SK-MEL-5 (cell line): ENCODE measurements at places on chromosomes 12 and 14. TPM values are rescaled to one million over a fixed set of nuclear protein-coding genes. Genes with fewer than 3 reads are reported as not detected.

Gene TCL1B
- total RNA-seq: not detected in 2 replicates

DNA sequence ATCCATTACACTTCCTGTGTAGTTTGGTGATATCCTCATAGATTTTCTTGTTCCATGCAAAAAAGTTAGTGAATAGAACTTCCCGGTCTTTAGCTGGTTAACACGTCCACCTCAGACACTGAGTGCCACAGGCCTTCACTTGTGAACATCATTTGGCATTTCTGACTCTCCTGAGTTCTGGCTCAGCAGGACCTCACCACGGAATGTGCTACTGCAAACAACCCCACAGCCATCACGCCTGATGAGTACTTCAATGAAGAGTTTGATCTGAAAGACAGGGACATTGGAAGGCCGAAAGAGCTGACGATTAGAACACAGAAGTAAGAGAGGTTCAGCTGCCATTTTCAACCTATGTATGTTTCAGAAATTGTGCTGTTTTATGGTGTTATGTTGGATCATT lies 20.0 kb downstream of the C12orf76 start:
- DNase-seq: no peak

- no peak for DNase-seq
These were observed 21.8 kb upstream of the LRP1-AS start for GRCh38 chr12:57169046-57169795.

DNA sequence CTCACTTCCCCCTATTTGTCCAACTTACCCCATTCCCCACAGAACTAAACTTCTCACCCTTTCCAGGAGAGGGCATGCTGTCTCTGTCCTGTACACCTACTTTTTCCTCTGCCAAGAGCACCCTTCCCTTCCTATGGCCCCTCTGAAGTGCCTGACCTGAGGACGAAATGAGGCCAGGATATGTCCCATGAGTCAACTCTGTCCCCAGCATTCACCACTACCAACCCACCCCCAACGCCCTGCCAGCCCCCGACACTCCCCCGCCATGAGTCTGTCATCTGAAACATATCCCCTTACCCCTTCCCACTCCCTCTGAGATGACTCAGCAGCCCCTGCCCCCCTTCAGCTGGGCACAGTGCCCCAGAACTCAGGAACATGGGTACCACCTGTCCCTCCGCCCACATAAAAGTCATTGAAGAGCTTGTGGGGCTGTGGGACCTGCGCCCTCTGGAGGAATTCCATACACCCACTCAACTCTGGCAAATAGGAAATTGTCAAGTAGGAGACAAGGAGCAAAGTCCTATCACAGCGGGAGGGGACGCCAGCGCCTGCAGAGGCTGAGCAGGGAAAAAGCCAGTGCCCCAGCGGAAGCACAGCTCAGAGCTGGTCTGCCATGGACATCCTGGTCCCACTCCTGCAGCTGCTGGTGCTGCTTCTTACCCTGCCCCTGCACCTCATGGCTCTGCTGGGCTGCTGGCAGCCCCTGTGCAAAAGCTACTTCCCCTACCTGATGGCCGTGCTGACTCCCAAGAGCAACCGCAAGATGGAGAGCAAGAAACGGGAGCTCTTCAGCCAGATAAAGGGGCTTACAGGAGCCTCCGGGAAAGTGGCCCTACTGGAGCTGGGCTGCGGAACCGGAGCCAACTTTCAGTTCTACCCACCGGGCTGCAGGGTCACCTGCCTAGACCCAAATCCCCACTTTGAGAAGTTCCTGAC lies 26.3 kb downstream of the ITGA7 start:
- DNase-seq: peak; percentile 83

DNA sequence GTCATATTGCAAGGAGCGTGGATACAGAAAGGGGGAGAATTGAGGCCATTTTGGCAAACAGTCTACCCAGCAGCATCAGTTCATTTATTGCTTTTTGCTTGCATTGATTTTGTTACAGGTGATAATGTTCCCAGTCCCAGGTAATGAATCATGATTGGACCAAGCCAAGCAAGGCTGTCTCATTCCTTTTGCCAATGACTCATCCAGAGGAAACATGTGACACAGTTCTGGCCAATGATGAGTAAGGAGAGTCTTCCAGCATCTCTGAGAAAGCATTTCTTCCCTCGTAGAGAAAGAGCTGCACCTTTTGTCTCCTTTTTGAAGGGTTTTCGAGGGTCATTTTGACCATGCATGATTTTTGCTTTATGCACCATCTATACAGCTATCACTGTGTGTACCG lies 68.2 kb downstream of the SLC15A4 start:
- DNase-seq: no peak

Gene ANKRD52
- 13.5 and 14.7 TPM in 2 replicates for total RNA-seq

Gene CEP290
- total RNA-seq: 9.4 and 12.9 TPM in 2 replicates

GRCh38 chr12:102756530-102756929 lies 160.5 kb downstream of the PAH start:
- DNase-seq: no peak

Gene KRT86
- total RNA-seq: not detected in 2 replicates

GRCh38 chr12:56110571-56110970 lies 5.9 kb upstream of the RPL41 start:
- no peak for DNase-seq

DNA sequence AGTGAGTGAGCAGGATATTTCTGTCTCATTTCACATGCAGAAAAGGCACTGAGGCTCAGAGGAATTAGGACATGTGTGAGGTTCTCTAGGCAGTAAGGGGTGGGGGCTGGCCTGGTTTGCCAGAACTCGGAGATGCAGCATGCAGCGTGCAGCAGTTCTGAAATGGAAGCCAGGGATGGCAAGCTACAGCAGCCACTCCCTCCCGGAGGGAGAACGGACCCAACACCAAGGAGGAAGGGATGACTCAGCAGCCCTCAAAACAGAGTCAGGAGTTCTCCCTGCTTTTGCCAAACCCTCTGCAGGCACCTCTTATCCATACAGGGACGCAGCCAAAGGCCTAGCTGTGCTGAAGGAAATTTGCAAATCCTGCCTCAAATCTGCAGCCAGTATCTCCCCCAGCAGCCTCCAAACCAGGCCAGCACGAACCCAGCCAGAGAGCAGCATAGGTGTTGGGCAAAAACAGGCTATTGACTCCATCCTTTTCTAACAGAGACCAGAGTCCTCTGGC lies 10.3 kb upstream of the SERPINA3 start:
- no peak for DNase-seq

Gene TUBA1C
- total RNA-seq: 315 and 342 TPM in 2 replicates

DNA sequence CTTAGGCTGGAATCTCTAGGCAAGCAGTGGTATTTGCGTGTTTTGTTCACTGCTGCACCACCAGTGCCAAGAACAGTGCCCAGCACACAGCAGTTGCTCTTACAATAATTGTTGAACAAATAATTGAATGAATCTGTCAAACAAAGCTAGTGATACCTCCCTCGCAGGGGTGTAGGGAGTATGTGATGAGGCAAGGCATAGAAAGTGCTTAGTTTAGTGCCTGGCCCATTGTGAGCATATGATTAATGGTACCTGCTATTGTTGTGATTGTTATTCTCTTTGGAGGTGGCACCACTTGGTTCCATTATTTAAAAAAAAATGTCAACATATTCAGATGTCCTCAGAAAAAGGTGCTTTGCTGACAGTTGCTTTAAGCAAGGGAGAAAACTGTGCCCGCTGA lies 210.1 kb upstream of the TBX3 start:
- no peak for DNase-seq

GRCh38 chr12:78483767-78484315 lies 380.7 kb upstream of the SYT1 start:
- no peak for DNase-seq

- DNase-seq: peak; percentile 22
These were observed 455.3 kb upstream of the ATP2B1 start for GRCh38 chr12:90163975-90164374.

- no peak for DNase-seq
These were observed 48.4 kb downstream of the TSPAN11 start for GRCh38 chr12:30974746-30975500.

Gene DCAF5
- total RNA-seq: 13.6 and 18.4 TPM in 2 replicates

DNA sequence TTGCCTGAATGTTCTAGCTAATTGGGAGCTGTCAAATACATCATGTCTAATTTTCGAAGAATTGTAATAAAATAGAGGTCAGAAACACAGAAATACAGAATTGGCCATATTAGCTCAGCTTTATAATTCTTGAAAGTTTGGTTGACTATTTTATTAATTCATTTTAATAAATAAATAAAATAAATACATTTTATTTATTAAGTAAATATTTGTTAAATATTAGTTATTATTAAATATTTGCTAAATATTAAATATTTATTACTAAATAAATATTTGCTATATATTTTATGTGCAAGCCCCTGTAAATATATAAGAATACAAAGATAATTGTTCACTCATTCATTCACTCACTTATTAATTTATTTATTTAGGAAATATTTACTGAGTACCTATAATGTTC lies 231.3 kb downstream of the SSPN start:
- DNase-seq: no peak

- no peak for DNase-seq
These were observed 1.9 kb downstream of the PTPN21 start for GRCh38 chr14:88552876-88553275.

Gene PTPRB
- 0.43 and 0.71 TPM in 2 replicates for total RNA-seq

DNA sequence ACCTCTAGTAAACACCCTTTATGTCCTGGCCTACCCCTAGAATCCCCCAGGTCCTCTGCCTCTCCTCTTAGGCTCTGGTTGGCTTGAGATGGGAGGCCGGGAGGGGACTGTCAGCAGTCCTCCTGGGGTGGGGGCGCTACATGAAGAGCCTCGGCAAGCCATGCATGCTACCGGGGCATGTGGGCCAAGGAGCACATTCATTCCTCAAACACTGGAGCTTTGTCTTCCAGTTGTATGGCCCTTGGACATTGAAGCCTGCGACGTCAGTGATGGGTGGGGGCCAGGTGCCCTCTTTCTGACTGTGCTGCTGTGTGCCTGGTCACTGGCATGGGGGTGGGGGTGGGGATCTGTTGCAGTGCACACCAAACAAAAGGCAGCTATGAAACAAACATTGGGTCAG lies 15.8 kb upstream of the CELA1 start:
- DNase-seq: peak; percentile 80

Gene TBX5
- not detected in 2 replicates for total RNA-seq

- DNase-seq: no peak
These were observed 4.6 kb downstream of the NYNRIN start for GRCh38 chr14:24403294-24403998.
